NCI-H1436 (cell line): ENCODE measurements at places on chromosomes 6 and 20.
A peak's percentile ranks its signal among the peaks of the same experiment; 100 is the strongest.

GRCh38 chr6:32609731-32610640 is 20.3 kb upstream of the HLA-DRB1 start:
- DNase-seq = no peak

GRCh38 chr6:87945966-87946365 is 101.7 kb upstream of the SPACA1 start:
- peak; percentile 9 for DNase-seq

DNA sequence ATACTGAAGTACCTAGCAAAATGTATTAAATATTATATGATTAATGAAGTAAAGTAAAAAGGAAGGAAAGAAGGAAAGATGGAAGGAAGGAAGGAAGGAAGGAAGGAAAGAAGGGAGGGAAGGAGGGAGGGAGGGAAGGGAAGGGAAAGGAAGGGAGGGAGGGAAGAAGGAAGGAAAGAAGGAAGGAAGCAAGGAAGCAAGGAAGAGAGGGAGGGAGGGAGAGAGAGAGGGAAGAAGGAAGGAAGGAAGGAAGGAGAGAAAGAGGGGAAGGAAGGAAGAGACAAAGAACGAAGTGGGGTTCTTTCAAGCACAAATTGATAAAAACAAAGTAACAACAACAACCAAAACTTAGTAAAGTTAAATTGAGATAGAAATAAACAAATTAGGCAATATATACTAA is 622.3 kb upstream of the ADGRB3 start:
- DNase-seq = no peak

GRCh38 chr20:8361006-8361652 is 229.1 kb downstream of the PLCB1 start:
- DNase-seq = no peak

- DNase-seq = peak; percentile 6
Observed at GRCh38 chr20:45419188-45420091, 3.5 kb downstream of the PIGT start.

DNA sequence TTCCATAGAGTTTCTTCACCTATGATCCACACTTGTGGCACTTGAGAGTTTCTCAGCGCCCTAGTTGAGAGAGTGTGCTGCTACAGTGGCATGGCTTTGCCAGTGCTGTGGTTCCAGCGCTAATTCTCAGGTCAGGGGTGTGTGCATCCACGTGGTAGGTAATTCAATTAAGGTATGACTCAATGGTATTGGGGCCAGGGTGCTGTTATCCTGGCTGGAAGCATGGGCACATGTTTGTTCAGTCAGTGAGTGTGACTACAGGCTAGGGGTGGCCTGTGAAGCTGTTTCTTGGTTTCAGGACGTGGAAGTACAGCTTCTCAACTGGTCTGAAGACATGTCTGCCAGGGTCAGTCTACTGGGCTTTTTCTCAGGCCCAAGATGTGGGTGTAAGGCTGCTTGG is 3.0 kb upstream of the SEMG2 start:
- no peak for DNase-seq

GRCh38 chr20:16433293-16433580 is 140.0 kb downstream of the KIF16B start:
- DNase-seq = no peak

DNA sequence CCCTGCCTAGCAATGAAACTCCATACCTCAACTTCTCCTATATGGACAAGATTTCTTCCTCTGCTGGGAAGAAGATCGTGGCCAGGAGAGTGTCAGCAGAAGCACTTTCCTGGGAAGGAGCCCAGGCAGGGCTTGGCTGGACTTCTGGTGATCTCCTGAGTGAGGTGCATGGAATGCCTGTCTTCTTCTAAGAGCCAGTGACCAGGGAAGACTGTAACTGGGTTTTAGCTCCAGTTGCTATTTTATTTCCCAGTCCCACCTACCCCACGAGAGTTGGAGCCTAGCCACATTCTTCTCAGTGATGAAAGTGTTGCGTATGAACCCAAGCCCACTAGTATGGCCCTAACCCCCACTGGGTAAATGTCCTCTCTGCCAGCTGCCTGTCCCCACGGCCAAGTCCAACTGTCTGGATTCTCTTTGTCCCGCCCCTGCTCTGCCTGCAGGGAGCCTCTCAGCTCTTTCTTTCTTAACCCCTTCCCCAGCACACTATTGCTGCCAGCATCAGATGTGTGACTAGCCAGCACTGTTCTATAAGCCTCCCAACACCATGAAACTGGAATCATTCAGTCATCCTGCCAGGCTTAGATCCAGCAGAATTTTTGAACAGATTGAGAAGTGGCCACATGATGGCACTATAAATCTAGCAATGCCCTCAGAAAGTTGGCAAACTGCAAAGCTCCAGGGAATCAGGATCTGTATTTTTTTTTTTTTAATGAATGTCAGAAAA is 69.8 kb upstream of the FAM184A start:
- peak; percentile 9 for DNase-seq
